ENCODE measurements at places on chromosomes 7 and 10.

- DNase-seq: no peak
These were observed 182.9 kb downstream of the PFKFB3 start for GRCh38 chr10:6385665-6386064.

- no peak for DNase-seq
These were observed 2.5 kb downstream of the VSIR start for GRCh38 chr10:71770789-71771188.

DNA sequence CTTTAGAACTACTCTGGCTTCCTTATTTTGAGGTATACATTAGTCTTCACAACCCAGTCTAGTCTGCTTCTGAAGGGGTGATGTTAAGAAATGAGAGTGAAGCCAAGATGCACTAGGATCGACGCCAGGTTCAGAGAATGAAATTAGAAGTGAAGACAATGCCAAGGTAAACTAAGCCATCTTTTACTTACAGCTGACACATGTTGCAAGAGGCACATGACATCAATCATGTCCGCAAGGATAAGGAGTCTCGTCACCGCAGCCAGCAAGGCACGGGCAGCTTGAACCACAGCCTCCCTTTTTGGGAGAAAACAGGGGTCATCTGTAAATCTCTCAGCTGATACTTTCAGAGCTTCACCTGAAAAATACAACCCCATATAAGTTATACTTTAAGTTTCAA, 156.7 kb downstream of the CTNNA3 start:
- DNase-seq: no peak

DNA sequence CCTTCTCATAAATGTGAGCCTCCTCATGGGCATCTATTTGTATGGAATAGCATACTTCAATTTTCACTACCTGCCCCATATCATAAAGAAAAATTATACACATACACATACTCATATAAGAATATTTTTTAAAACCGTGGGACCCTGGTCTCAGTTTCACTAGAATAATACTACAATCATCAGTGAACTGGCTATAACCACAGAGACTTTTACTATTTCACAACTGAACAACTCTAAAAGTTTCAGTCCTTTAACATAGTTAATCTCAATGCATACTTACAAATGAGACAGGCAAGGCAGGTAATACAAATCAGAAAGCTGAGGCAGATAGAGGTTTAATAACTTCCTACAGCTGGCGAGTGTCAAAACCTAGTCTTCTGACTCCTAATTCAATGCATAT, 83.1 kb downstream of the LRRN3 start:
- no peak for DNase-seq

DNA sequence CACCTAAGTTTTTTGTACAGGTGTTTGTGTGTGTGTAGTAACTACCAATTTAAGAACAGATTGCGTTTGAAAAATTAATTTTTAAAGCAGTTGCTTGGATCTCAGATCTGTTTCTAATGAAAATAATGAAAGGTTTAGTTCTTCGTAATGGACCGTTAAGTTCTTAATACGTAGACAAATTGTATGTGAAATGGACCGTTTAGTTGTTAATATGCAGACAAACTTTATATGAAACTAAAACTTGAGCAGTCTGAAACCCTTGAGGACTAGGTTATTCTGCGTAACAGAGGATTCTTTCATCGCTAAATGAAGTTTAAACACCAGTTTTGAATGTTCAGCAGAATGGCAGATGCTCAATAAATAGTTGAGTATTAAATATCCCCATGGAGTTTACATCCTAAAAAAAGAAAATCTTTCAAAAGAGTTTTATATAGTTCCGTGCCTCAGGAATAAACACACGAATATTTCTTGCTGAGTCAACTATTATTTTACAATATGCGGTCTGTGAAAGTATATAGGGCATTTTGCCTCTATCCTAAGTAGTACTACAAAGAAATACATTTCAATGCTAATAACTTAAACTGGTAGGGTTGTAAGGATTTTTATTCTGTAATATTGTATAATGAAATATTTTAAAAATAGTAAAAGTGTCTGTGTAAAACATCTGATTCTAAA, 1.2 kb downstream of the DBF4 start:
- no peak for DNase-seq

DNA sequence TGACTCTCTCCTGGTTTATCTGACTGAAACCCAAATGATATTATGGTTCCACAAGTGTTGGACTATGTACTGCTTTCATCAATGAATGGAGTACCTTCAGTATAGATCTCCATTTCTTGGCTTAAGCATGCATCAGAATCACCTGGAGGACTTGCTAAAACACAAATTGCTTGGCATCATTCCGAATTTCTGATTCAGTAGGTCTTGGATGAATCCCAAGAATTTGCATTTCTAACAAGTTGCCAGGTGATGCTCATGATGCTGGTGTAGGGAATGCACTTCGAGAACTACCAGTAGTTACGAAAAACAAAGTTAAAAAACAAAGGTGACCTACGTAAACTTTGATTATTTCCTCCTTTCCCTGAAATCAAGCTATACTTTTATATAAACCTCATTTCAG, 119.0 kb upstream of the FEZF1 start:
- DNase-seq: no peak

GRCh38 chr7:1365846-1366245, 93.4 kb downstream of the MICALL2 start:
- DNase-seq: no peak

DNA sequence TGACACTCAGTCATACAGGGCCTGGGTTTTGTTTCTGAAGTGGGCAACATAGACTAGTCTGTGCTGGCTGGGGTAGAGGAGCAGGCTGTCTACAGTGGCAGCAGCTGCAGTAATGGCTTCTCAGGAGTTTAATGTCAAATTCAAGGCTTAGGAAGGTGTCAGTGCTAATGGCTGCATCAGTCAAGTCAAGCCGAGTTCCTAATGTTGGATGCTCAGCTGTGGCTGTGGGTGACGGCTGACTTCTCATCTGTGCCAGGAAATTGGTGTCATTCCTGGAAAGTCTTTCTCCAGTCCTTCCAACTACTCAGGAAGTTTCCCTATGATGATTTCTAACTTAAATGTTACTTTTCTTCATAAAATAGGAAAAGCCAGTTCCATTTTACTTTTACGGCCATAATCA, 468.1 kb upstream of the IGFBP3 start:
- DNase-seq: no peak

DNA sequence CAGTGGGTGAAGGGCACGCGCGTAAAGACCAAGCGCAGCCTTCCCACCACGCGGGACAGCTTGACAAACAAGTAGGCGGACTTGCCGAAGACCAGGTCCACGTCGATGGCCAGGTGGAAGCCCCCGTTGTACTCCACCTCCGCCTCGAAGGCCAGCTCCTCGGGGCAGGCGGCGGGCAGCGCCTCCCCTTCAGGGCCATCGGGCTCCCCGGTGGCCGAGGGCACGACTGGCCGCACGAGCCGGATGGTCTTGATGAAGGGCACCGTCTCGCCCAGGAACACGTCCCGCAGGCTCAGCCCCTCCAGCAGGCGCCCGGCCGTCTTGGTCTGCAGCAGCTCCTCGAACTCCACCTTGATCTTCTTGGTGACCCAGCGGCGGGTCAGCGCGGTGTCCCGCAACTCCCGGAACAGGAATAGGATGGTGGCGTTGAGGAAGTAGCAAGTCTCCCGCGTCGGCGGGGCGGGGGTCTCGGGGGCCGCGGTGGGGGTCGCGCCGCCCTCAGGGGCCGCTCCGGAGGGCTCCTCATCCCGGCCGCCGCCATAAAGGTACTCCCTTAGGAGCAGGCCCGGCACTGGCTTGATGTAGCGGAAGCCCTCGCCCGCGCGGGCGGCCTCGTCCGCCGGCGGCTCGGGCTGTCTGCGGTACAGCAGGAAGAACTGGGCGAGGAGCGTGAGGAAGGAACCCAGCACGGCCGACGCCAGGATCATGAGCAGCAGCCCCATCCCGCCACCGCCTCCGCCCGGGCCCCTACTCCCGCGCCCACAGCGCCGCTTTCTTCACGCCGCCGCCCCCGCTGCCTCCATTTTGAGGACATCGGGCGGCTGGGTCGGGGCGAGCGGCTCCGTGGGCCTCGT, 507 bp downstream of the PDZD8 start:
- DNase-seq: no peak

GRCh38 chr10:122255509-122256301, 15.4 kb upstream of the BTBD16 start:
- no peak for DNase-seq

- no peak for DNase-seq
These were observed 291.0 kb downstream of the TNS3 start for GRCh38 chr7:47290867-47291266.

DNA sequence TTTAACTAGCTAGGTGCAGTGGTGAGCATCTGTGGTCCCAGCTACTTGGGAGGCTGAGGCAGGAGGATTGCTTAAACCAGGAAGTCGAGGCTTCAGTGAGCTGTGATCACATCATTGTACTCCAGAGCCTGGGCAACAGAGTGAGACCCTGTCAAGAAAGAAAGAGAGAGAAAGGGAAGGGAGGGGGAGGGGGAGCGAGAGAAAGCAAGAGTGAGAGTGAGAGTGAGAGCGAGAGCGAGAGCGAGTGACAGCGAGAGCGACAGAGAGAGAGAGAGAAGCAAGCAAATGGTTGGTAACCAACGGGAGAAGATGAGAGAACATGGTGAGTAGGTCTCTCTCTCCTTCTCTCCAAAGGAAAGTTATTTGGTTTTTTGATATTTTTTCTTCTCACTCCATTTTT, 69.8 kb upstream of the DGKI start:
- no peak for DNase-seq

GRCh38 chr10:131729361-131729760, 171.4 kb upstream of the PPP2R2D start:
- no peak for DNase-seq

- no peak for DNase-seq
These were observed 73.1 kb downstream of the MKLN1 start for GRCh38 chr7:131400681-131401176.

GRCh38 chr7:158525648-158526484, 61.8 kb downstream of the PTPRN2 start:
- DNase-seq: no peak

- DNase-seq: no peak
These were observed 477.0 kb upstream of the GALNT17 start for GRCh38 chr7:70654979-70655378.

DNA sequence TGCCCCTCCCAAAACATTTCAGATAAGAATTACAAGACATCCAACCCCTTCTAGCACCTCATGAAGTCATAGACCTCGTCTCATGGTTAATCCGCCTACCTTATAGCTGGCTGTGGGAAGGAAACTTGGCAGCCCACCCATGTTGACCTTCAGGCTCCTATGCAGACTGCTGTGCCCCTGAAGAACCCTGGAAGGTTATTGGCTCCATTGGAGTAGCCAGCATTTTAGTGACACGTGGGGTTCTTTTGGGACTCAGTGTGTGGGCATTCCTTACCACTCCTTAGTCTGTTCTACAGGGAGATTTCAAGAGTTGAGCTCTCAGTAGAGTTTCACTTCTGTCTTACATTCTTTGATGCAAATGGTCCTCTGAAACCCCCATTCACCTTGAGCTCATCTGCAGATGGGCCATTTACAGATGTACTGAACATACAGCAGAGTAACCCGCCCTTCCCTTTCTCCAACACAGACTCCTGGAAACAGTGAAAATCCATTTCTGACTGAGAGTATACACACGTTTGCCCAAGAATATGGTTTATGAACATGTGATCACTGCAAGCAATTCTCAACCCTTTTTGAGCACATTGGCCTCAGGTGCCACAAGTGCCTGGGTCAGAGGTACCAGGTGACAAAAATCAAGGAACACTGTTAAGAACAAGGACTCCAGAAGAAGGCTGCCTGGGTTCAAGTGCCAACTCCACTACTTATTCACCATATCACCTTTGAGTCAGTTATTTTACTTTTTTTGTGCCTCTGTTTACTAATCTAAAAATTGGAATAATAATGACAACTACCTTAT, 54.0 kb upstream of the HECW1 start:
- no peak for DNase-seq

DNA sequence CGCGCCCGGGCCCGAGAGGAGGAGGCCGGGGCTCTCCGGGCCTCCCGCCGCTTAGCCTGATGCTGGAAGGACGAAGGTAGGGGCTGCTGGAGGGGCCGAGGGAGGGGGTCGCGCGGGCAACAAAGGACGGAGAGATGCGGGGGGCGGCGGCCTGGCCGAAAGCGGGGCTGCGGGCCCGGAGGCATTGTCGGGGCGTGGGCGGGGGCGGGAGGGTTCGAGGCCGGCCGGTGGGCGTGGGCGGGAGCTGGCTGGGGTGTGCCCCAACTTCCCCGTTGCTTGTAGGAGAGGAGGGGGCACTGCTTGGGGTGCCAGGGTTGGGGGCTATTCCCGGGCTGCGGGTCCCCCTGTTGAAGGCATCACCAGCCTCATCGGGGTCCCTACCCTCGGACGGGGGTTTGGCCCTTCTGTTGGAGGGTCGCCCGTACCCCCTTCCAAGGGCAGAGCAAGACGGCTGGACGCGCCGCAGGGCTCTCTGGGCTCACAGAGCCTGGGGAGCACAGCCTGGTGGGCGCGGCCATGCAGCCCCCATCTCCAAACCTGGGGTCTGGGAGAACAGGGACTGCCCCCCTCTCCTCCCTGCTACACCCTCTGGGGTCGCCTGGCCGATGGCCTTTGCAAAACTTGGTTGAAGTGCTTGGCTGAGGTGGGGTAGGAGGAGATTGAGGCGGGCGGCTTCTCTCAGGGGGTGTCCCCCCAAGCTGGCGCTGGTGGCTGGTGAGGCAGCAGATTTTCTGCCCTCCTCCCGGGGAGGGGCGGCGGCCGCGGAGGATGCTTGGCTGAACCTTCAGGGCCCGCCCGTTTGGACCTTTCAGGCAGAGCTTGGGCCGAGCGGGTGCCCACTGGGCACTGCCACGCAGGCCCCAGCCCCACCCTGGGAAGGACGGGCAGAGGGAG, 699 bp downstream of the CLIP2 start:
- no peak for DNase-seq

- no peak for DNase-seq
These were observed 563.9 kb upstream of the C7orf33 start for GRCh38 chr7:148026713-148027112.

DNA sequence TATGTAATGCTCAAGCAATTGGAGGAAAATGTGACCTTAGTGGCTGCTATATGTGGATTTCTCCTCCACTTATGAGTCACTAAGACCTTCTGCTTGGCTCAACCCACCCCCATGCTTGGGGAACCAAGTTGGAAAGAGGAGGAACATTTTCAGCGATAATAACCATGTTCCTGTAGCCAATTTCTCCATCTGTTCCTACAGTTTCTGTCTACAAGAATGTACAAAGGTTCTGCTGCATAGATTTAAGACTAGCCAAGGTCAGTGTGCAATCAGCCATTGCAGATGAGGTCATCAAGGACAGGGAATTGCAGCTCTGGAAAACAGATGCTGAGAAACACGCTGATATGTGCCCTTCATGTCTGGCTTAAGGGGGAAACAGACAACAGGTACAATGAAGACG, 5.6 kb upstream of the NRCAM start:
- DNase-seq: no peak

- no peak for DNase-seq
These were observed 37.7 kb downstream of the SNX13 start for GRCh38 chr7:17902599-17902998.

DNA sequence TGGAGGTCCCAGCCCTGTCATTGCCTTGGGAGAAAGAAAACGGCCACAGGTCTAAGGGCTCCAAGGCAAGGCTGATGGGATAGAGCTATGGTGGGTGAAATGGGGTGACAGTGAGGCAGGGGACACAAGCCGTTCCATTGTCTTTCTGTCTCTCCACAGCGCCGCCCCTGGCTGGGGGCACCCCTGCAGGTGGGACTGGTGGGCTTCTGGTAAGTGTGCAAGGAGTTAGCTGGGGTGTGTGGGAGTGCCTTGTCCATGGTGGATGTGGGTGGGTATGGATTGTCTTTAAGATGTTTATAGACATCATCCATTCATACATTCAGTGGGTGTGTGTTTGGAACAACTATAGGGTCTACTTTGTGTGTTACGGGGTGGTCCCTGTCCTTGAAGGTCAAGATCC, 7.5 kb downstream of the SFXN3 start:
- no peak for DNase-seq

- DNase-seq: no peak
These were observed 65.0 kb downstream of the DNAJB6 start for GRCh38 chr7:157401567-157402387.
